ENCODE measurements at places on chromosomes 7 and 10.

DNA sequence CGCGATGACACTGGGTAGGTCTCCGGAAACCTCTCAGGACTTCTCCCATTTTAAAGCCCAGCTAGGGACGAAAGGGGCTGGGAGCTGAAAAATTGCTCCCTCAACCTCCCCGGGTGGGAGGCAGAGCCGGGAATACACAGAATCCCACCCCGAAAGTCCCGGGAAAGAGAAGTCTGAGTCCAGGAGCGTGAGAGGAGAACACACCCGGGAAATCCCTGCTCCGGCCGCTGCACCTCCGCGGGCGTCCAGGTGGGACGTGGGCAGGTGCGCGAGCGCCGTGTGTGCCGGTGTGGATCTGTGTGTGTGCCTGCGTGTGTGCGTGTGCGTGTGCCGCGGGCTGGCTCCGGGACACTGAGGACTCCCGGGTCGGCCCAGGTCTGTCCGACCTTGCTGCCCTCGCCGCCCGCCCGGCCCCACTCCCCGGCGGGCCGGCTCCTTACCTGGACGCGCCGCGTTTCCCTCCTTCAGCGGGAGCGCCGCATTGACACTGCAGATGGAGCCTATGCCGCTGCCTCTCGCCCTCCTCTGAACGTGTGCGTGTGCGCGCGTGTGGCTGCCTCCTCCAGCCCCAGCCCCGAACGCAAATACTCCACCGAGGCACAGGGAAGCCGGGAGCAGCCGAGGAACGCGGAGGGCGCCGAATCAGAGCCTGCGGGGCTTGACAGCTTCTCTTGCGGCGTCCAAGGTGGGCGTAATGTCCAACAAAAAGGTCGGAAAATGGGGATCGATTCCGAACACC lies at the start of gene PLXNA4:
TSS of gene PLXNA4 (minus strand) at position 489 of the 739 bp plus-strand sequence. CDS start 67,777 bp downstream, outside the sequence.
- DNase-seq, result no peak

- no peak for DNase-seq
Observed at GRCh38 chr7:15199482-15199881, 296.9 kb upstream of the DGKB start.

DNA sequence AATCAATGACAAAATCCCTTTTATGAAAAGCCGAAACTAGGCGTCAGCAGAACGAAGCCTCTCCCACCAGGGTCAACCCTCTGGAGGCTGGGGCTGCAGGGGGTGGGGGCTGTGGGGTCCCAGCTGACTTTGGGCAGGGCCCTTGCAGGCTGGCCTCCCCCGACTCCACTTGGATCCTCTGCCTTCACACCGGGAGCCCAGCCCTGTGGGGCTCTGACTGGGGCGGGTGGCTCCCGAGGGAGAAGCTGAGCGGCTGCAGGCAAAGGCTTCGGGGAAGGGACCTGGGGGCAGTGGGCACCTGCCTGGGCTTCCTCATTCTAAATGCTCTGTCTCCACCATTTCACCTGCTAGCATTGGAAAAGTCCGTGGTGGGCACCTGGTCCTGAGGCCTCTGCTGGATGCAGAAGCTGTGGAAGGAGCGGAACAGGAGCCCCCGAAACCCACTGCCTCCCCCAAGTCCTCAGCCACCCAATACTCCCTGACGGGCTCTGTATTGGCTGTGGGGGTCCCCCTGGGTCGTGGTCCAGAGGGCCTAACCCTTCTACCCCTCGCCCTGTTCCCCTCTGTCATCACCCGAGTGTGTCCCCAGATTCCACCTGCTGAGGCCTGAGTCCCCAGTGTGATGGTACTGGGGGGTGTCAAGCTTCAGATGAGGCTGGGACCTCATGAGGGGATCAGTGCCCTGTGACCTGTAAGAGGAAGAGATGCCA lies 108.6 kb downstream of the DNAJB6 start:
- no peak for DNase-seq

DNA sequence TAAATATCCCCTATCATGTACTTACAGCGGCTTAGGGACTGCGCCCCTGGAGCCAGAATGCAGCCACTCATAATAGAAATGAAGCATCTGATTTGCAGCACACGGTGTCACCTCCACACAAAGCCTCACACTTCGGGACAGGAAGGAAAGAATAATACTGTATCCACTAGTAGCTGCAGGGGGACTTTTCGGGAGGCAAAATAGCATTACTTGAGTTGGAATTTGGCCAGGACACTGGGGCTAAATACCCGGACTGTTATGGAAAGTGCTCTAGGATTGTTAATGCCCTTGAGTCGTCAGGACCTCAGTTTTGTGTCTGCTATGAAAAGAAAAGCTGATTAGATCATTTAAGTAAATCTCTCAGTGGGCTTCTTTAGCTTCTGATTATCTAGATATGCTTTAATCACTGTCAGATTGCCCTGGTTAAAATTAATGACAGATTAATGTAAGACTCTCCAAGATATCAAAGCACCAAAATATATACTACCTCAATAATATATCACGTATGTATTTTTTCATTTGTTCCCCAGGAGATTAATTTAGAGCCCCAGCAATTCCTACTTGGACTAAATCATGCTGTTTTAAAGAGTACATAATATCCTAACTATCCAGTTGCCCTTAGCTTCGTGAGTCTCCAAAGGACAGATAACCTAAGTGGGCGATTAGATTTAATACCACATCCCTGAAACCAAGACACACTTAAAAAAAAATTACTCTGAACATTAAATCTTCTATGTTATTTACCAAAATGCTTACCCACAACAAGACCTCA lies 173.0 kb upstream of the NEBL start:
- DNase-seq, result peak; percentile 53

DNA sequence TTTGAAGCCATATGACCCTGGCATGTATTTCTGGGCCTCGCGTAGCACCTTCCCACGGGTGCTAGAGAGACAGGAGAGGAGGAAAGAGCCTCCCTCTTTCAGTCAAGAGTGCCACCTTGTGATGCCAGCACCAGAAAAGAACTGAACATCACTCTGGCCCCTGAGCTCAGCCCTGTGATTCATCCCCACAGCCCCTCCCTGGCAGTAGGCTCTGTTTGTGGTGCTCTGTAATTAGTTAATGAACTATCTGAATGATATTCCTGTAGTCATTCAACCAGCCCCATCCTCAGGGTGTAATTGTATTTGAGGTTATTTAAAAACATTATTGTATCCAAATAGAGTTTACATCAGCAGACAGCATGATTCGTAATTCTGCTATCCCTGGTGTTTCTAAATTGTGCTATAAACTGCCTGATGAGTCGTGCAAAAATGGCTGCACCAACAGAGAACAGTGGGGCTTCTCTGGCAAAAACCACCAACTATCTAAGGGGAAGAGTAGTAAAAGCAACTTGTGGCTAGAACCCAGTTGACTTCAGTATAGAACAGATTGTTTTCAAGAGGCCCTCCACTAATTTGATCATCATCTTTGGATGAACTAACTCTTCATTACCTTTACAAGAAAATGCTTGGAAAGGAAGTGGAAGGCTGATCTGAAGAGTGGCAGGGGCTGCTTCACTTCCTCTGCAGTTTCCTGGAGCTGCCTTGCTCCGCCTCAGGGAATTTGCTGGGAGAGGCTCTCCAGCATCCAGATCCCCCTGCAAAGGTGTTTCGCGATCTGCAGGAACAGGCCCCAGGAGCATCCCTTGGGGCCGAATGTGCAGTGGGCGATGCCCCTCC lies 23.7 kb upstream of the TIAL1 start:
- DNase-seq, result no peak

DNA sequence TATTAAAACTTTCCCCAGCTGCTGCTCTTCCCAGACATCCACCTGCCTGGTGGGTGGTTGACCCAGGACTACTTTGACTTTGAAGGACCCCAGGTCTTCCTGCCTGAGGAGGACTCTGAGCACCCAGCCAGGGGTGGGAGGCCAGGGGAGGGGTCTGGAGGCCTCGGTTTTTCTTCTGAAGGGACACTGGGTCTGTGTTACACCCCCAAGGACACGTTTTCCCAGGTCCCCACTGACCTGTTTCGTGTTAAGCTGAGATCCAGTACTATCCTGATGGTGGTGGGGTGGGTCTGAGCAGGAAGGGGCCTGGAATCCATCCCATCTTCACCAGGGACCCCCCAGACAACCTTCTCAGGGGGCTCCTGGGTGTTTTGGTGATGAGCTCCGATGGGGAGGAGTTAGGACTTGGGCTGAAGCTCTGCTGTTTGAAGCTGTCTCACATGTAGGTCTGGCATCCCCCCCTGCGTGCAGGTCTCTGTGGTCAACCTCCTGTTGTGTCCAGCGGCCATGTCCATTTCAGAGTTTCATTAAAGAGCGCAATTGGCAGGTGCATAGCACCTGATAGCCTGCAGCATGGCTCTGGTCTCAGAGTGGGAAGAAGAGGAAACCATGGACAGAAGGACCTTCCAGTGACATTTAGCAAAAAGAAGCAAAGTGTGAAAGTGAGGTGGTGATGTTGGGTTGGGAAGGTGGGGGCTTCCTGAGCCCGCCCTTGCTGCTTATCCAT lies 3.5 kb downstream of the JAKMIP3 start:
- DNase-seq, result no peak

- DNase-seq, result no peak
Observed at GRCh38 chr7:74027683-74028320, at the start of gene ELN. Gene ELN (plus strand): TSS chr7:74028173. CDS start chr7:74028188, 15 bp downstream.

DNA sequence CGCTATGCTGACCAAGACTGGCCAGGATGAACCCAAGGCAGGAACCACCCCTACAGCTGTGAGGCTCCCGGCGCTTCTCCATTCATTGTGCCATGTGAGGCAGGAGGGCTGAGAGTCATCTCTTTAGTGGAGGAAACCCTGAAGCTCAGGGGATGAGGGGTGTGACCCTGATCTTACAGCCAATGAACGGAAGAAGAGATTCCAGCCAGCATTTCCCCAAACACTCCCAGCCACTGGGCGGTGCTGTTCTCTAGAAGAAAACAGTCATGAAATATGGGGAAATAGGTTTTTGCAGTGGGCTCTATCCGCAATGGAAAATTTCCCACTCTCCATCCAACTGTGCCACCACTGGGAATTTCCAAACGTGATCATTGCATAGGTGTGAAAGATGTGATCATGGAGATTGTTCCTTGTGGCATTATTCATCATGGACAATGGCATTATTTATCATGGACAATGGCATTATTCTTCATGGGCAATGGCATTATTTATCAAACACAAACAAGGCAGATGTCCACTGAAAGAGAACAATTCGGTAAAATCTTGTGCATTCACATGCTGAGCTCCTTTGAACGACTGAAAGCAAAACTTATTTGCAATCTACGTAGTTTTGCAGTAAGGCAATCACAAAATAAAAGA lies 14.0 kb upstream of the SLC18A2 start:
- DNase-seq, result peak; percentile 1

- no peak for DNase-seq
Observed at GRCh38 chr7:141102436-141102835, 28.6 kb downstream of the TMEM178B start.

GRCh38 chr10:101817337-101818118 lies 716 bp downstream of the OGA start:
- no peak for DNase-seq

DNA sequence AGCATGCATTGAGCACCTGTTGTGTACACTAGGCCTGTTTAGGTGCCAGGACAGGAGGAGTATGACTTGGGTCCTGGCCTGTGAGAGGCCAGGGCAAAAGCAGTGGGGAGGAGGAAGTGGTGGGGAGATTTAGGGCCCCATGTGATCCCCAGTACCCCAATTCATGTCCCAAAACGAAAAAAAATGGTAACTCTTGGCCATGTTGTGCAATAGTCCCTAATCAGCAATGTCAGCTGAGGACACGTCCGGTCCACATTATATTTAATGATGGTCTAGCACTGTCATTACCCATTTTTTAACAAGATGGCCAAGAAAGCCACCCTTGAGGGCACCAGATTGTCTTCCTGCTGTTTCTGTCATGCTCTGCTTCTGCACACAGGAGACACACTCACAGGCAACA lies 142.0 kb upstream of the RET start:
- DNase-seq, result no peak

GRCh38 chr10:67618116-67618515 lies 77.9 kb downstream of the CTNNA3 start:
- DNase-seq, result no peak

DNA sequence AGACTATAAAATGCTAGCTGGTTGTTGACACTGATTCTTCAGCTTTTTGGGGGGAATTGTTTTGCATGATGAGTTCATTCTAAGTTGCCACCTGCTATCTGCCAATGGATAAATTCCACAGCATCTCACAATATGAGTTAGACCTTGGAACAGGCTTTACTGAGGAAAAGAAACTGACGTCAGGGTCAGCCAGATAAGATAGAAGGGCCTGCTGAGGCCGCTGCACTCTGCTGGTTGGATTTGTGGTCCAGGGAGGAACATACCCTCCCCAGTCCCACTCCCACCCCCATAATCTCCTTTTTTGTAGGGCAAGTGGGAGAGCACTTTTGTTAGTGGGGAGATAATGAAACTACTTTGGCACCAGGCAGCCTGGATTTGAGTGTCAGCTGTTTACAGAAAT lies 110.6 kb upstream of the PRR15 start:
- DNase-seq, result no peak

GRCh38 chr7:68914006-68914405 lies 684.3 kb upstream of the AUTS2 start:
- no peak for DNase-seq

GRCh38 chr10:113736576-113736975 lies 14.9 kb upstream of the PLEKHS1 start:
- DNase-seq, result no peak

GRCh38 chr7:116697761-116698160 lies 25.8 kb downstream of the MET start:
- no peak for DNase-seq

DNA sequence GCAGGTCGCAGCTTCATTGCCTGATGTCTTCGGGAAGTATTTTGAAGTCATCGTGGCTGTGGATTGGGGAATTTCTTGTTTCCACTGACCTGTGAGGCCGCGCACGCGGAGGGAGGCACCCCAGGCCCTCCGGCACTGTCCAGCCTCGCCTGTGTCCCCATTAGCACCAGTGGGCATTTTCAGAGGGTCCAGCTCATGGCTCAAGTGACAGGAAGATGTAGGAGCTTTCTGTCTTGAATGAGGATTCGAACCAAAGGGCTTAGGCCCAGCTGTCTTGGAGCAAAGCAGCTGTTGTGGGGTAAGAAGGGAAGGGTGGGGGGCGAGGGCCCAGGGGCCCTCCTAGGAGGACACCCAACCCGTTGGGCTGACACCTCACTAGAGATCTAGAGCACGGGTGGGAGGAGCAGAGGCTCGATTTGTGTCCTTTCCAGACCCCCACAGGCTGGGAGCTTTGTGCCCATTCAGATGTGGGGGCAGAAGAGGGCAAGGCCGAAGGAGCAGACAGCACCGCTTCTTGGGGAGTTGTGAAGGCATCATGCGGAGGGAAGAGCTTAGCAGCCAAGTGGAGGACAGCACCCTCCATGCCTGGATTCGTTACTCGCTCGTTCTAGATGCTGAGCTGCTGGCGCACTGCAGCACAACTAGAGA lies 914 bp downstream of the ZNF37A start:
- no peak for DNase-seq

DNA sequence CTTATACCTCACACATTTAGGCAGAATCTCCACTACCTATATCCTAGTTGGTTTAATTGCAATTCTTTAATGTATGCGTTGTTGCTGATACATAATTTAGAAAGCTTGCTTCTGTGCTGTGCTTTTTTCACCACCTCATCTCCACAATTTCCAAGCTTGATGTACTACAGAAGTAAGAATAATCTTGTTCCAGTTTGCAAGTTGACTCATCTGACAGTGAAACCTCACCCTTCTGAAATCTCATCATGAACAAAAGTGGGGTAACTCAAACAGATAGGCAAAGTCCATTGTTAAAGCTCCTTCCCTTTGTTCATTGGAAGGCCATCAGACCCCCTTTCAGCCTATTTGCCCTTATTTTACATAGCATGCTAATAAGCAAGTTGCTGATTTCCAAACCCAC lies 13.6 kb downstream of the EIF4EBP2 start:
- DNase-seq, result no peak

- no peak for DNase-seq
Observed at GRCh38 chr7:30702200-30702599, 19.9 kb upstream of the CRHR2 start.

- no peak for DNase-seq
Observed at GRCh38 chr10:110016039-110016438, 8.3 kb downstream of the ADD3 start.

Measured in NCI-H1048 (cell line).